ENCODE measurements at places on chromosomes 1 and 21.

DNA sequence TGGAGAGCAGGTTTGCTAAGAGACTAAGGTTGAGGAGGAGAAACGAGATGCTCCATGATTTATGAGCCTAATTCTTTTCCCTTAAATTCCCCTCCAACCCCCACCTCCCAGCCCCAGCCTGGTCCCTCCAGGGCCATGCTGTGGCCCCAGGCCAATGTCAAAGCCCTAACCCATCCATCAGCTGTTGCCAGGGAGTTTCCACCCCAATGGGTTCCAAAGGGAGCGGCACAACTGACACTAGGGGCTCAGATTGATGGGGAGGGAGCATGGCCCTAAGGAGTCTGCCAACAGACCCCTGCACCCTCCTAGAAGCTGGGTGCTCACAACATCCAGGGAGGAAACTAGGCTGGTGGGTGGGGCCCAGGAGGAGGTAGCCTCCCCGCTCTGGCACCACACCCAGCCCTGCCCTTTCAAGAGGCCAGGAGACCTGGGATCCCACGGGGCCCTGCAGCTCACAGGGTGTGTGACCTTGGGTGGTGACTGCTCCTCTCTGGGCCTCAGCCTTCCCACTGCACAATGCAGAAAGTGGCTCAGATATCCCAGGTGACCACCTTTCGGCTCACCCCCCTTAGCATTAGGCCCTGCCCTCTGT, 12.9 kb downstream of the AHDC1 start:
- no peak for DNase-seq

GRCh38 chr1:86913399-86913895, 479 bp downstream of the SELENOF start:
- no peak for DNase-seq

DNA sequence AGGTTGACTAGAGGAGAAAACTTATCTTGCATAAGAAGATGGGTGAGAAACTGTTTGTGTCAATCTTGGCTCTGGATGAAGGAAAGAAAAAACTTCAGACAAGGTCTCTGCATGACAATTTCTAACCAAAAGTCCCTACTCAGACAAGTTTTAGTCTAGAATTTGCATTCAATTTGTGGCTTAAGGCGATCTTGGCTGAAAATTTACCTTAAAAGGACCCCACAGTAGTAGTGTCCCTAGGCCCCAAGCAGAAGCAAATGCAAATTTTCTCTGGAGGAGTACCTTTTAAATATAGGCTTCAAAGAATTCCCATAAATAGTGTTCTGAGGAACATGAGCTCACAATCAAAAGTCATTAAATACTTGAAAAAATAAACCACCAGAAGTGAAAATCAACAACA, 17.6 kb upstream of the TMEM125 start:
- DNase-seq: no peak

DNA sequence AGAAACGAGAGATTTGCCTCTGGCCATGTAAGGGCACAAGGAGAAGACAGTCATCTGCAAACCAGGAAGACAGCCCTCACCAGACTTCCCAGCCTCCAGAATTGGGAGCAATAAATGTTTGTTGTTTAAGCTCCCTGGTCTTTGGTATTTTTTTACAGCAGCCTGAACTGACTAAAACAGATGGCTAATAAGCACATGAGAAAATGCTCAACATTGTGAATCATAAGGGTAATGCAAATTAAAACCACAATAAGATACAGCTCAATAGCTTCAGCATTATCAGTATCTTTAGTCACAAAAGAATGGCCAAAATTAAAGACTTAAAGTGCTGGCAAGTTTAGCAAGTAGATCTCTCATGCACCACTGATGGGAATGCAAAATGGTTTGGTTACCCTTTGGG, 11.7 kb downstream of the UBE2G2 start:
- DNase-seq: no peak

DNA sequence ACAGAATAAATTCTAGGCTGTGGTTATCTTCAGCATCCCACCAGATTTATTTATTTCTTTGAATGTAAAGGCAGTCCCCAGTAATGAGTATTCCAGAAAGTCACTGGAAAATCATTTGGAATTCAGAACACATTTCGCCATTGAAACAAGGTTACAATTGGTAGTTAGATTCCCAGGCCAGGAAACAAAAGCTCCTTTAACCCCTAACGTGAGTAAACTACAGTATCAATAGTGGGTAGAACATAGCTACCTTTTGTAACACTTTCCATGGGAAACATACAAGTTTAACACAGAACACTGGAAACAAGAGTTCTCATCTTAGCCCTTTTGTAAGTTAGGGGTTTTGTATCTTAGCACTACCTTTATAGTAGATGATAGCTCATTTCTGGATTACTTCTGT, 53.4 kb upstream of the BMP8A start:
- DNase-seq: no peak

DNA sequence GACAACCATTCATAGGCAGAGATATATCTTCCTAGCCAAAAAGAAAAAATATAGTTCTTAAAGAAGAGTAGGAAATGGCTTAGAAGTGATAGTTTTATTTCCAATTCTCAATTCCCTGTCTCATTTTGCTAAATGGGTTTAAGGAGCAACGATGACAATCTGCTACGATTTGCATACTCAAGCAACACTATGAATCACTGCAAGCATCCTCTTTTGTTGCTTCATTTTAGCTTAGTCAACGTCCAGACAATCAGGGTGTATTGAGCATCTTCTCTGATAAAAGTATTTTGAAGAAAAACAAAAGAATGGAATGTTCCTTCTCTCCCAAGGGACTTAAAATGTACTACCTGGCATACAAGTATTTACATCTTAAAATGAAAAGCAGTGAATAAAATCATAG, 80.6 kb downstream of the RGS7 start:
- no peak for DNase-seq

DNA sequence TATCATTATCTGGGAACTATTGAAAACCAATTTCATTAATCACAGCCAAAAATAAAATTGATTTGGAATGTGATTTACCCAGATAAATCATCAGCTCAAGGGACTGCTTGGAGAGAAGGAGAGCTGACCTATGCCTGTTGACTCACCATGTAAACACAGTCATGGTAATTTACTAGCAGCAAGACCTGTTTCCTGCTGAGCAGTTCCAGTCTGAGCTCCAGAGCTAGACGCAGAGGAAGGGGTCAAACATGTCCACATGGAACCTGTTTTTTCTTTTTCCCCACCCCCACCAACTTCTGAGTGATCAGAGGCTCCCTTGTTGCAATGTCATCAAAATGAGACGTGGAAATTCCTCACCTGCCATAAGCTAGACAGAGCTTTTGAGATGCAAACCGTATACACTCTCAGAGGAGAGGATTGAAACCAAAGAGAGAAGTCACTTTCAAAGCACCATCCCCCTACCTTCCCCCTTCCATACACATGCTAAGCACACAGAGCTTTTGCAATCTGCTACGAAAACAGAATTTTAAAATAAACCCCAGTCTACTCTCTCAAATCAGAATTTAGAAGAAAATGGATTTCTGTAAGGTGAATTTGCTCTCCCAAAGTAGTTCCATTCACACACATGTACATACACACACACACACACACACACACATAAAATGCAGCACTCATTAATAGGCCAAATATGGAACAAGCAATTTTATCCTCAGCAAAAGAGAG, 55.9 kb upstream of the PTGFRN start:
- DNase-seq: no peak

DNA sequence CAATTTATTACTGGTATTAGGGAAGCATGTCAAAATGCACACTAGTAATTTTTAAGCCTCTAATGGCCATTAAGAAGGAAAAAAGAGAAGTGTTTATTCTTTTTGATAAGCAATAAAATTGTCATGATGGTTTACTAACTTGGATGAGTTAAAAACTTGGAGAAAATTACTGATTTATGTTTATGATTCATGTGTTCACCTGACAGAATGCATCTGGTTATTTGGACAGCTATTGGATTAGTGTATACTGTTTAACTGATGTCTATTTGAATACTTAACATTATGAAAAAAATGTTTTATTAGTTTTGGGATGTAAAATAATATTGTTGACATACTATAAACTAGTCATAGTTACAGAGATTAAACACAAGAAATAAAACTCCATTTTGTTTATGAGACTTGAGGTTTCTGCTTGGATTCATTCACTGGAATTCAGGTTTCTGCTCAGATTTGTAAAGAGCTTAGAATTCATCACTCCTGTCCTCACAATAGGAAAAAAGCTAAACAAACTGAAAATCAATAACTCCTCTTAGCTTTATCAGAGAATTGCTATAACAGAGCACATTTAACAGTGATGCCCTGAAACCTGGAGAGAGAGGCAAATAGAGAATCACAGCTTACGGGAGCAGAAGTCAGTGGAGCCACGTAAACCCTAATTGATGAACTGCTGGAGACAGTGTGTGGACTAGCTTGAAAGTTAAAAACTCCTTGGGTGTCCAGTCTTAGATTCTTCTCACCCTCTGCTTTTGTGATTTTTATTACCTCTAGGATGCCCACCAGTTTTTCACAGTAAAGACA, 56.7 kb downstream of the RALGPS2 start:
- no peak for DNase-seq

GRCh38 chr1:116332451-116332850, 40.6 kb upstream of the ATP1A1 start:
- no peak for DNase-seq

DNA sequence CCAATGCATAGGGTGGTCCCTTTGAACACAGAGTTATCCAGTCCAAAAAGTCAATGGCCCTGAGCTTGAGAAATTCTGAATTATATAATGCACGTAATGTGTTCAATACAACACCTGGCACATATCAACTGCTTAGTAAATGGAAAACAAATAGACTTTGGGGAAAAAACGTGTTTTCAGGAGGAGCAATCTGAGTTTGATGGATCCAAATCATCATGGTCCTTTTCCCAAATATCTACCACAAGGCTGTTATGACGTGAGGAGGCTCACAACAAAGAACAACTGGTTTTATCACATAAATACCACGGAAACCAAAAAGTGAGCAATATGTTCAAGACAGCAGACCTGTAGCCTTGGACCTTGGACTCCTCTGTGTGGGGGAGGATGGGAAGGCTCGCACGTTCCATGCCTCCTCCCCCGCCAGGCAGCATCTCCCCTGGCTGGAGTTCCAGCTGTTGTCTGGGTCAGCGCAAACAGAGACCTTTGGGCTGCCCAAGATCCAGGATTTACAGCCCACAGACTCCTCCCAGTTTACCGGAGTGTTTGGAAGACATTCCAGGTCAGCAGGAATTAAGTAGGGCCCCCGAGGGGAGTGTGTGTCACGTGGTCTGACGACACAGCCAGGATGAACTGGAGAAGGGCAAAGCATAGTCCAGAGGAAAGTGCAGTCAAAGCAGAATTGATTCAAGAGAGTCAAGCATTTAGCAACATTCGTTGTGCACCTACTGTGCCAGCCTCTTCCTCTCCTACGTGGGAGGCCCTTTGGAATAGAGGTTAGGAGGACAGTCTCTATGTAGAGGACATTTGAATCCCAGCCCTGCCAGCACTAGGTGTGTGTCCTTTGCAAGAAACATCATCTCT, 32.2 kb upstream of the MED18 start:
- peak; percentile 53 for DNase-seq

GRCh38 chr21:38908537-38908936, 102.8 kb downstream of the ETS2 start:
- DNase-seq: peak; percentile 37

GRCh38 chr1:214416417-214416816, 135.0 kb downstream of the PTPN14 start:
- no peak for DNase-seq

GRCh38 chr1:147247656-147248238, 5.3 kb downstream of the CHD1L start:
- no peak for DNase-seq

GRCh38 chr1:228356897-228357680, 49.5 kb downstream of the TRIM11 start:
- DNase-seq: no peak

GRCh38 chr1:109531380-109531779, 8.3 kb upstream of the GPR61 start:
- no peak for DNase-seq

DNA sequence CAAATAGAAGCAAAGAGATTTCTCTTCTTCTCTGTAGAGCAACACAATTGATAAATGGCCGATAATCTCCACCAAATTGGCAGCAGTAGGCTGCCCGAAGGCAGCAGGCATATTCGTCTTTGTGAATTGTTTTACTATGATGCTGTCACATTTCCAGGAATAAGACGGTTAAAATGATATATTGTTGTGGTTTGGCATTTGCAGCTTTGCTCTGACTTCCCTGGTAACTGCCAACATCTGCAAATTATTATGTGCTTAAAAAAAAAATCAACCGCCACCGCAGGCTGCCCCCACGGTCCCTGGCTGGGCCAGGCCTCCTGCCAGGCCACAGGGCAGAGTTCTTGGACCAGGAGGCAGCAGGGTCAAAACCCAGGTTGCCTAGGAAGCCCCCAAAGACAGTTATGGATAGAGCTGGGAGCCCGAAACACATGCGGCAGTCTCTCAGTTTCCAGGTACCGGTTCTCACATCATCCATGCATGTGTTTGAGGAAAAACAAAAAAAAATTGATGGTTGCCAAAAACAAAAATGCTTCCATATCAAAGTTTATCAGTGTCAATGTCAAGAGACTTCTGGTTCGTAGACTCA, 179.3 kb downstream of the ETS2 start:
- DNase-seq: peak; percentile 66

DNA sequence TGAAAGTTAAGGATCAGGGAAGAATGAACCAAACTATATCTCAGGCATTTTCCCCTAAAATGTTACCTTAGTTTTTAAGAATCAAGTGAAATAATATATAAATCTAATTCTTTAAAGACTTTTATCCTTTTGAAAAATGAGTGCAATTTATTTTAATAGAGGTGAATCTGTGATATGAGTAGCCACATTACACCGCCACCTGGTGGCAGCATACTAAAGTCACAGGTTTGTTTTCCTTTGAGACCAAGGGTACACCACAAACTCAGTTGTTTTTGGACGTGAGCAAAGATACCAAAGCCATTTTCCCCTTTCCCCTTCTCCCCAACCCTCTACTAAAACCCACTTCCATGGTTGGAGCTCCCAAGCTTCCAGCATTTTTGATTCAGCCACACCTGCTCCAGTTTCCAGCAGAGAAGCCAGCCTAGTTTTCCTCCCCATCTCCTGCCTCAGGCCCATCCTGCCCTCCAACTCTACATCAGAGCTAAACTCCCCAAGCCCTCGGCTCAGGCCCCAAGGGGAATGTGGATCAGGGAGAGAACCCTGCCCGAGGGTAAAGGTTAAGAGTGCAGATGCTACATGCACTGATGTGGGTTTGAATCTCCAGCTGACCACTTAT, 22.9 kb upstream of the LDLRAP1 start:
- no peak for DNase-seq

GRCh38 chr1:24699628-24700027, 45.6 kb upstream of the CLIC4 start:
- no peak for DNase-seq

DNA sequence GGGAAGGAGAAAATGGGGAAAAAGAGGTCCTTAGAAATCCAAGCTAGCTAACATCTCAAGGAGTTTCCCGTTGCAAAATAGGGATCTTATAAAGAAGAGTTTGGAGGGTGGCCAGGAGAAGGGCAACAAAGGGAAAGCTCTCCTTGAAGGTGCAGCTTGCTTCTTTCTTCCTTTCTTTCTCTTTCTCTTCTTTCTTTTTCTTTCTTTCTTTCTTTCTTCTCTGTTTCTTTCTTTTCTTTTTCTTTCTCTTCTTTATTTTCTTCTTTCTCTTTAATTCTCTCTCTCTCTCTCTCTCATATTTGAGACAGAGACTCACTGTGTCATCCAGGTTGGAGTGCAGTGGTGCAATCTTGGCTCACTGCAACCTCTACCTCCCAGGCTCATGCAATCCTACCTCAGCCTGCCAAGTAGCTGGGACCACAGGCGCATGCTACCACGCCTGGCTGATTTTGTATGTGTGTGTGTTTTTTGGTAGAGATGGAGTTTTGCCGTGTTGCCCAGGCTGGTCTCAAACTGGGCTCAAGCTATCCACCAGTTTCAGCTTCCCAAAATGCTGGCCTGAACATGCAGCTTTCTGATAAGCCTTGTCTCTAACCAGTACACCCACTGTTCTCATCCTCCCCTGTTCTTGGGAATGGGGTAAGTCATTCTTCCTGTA, 44.4 kb downstream of the RNF11 start:
- no peak for DNase-seq

All from right forelimb (tissue), 1 donor.